ENCODE measurements at places on chromosomes 1 and 21.

DNA sequence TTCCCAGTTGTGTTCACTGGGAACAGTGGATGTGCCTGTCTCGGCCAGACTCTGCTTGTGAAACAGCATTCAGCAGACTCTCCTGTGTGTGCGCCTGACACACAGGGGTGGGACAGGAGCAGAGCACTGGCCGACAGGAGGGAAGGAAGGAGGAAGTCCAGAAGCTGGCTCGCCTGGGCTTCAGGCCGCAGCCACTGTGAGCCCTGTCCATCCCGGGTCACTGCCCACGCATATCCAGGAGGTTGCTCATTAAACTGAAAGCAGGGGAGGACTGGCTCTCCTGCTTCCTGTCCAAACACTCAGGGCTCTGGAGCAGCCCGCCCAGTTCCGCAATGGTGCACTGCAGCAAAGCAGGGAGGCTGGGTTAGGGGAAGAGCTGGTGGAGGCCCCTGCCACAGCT is 218.7 kb upstream of the VAMP3 start:
- DNase-seq = no peak

GRCh38 chr1:67427465-67427864 is 2.7 kb downstream of the SERBP1 start:
- DNase-seq = no peak

DNA sequence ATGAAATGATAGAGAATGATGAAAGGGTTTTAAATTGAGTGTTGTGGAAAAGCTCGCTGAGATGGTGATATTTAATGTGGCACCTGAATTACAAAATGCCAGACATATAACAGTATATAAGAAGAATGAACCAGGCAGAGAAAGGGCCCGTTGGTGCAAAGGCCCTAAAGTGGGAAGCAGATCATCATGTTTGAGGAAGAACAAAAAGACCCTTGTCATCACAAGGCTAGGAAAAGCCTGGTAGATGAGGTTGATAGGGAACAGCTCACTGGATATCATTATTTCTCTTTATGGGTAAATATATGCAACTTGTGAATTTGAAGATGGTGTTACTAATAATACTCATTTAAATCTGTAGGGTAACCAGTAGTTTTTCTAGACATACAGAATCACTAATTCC is 11.0 kb downstream of the RAP1A start:
- DNase-seq = no peak

- DNase-seq = no peak
Measured at GRCh38 chr1:223845037-223845809, 524 bp downstream of the TP53BP2 start.

GRCh38 chr1:193348091-193348768 is 161.8 kb upstream of the B3GALT2 start:
- no peak for DNase-seq

GRCh38 chr1:8083739-8084484 is 57.8 kb upstream of the ERRFI1 start:
- DNase-seq = no peak

DNA sequence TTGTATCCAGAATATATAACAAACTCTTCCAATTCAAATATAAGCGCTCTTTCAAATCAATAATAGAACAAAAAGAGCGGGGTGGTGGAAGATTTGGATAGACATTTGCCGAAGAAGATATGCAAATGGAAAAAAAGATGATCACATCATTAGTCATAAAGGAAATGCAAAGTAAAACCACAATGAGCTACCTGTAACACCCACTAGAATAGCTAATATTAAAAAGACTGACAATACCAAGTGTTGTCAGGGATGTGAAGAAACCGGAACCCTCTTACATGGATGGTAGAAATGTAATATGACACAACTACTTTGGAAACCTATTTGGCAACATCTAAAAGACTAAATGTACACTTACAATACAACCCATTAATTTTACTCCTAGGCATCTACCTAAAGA is 5.7 kb upstream of the TRAF5 start:
- no peak for DNase-seq

DNA sequence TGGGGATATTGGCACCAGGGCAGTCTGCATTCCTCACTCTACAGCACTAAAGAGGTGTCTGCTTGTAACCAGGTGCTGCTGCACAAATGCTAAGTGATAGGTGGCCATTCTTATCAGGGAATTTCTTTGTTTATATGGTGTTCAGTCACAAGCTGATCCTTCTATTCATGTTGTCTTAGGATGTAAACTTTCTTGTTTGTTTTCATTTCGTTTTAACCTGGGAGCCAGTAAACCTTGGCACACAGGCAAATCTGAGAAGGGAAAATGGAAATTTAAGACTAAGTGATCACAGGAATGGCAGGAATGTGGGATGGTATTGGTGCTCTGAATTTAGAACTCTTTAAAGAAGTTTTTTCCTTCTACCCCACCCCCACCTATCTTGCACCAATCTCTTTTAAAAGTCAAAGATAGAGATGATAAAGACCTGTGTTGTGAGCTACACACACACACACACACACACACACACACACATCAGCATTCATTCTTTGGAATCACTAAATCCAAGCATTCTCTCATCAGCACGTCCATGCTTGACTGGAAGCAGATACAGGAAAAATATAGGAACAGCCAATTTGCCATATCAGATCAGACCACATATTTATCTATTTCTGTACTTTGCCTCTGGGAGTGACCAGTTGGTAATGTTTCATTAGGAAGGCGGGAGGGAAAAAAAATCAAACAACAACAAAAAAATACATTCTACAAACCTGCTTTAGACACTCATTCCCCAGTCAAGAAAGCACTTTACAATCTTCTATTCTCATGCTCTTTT is 451.4 kb upstream of the ADGRL2 start:
- DNase-seq = no peak

GRCh38 chr1:227941509-227942020 is 6.2 kb downstream of the WNT9A start:
- DNase-seq = no peak
